Activated CD4-positive, alpha-beta T cell treated with anti-CD3 and anti-CD28 coated beads, Interleukin-2, amount 10 ng/mL, durations not matched to agents 24 days and 14 days (primary cell): ENCODE measurements at places on chromosomes 3 and 15. TPM values are rescaled to one million over a fixed set of nuclear protein-coding genes. Genes with fewer than 3 reads are reported as not detected.

Gene NANOGP8
- total RNA-seq: not detected in 2 replicates

Gene CCR4
- total RNA-seq: 86.6 and 88.9 TPM in 2 replicates

Gene IL1RAP
- 24.8 and 27.8 TPM in 2 replicates for total RNA-seq

Gene IL17RB
- total RNA-seq: 1.3 and 2.2 TPM in 2 replicates

GRCh38 chr3:71582612-71583565 is 639 bp downstream of the FOXP1 start:
- DNase-seq: peak; percentile 84

DNA sequence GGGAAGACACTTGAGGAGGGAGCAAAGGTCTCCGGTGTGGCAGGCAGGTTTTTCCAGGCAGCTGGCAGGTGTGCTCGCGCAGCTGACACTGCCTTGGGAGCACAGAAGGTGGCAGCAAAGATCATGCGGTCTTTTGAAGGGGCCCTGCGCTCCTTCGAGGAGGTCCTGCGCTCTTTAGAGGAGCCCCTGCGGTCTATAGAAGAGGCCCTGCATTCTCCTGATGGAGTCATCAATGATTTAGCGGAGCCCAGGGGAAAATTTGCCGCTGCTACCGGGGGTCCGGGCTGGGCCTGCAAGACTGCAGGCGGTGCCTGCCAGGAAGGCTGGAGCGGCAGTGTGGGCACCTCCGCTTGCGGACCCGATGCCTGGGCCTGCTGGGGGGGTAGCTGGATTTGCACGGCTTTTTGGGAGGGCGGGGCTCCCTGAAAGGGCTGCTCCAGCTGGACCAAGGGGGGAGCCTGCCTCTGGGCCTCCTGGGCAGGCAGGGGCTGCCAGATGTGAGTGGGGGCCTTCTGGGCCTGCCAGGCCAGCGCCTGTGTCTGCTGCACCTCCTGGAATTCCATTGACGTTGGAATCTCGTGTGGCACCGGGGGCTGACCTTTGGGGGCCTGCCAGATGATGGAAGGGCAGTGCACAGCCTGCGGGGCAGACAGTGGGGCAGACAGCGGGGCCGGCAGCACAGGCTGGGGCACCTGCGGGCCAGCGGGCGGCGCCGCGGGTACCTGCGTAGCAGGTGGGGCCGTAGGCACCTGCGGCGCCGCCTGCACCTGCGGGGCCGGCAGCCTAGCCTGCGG is 2.1 kb downstream of the MAGEL2 start:
- DNase-seq: no peak

- no peak for DNase-seq
Measured at GRCh38 chr3:14453876-14454638, 51.7 kb downstream of the SLC6A6 start.

GRCh38 chr3:178480274-178480673 is 56.0 kb upstream of the KCNMB2 start:
- no peak for DNase-seq

DNA sequence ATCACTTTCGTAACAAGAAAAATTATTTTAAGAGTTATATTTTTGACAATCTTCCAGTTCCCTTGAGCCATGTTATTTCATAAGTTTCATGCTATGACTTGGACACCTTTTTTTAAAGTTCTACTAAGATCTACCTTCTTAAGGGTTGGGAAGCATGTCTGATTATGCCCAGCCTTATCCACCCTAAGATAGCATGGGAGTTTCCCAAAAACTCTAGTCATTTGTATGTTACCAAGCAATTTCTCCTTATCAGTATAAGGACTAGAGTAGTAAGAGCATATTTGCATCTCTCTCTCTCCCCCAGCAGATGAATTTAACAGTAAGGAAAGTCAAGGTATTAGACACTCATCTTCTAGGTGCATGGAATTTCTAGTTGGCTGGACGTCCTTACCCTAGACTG is 85.1 kb upstream of the NTRK3 start:
- no peak for DNase-seq

GRCh38 chr3:113409676-113410075 is 31.6 kb downstream of the CFAP44 start:
- no peak for DNase-seq

DNA sequence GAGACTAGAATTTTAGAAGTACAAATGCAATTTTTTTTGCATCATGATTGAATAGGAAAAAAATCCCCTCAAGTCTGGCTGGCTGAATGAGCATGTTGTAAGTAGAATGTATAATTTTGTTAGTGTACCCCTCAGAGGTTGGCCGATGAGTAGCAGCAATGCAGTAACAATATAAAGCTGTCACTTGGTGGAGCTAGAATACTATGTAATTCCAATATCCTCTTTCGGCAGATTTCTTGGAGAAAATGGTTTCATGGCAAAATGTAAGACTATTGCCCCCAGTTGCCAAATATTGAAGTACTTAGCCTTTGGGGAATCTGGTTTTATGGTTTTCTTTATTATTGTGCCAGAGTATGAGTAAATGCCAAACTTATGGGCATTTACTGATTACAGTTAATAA is 39.8 kb upstream of the SGO1 start:
- no peak for DNase-seq

GRCh38 chr3:191393146-191393545 is 62.8 kb upstream of the UTS2B start:
- DNase-seq: no peak

GRCh38 chr3:56379723-56380287 is 88.5 kb downstream of the ERC2 start:
- DNase-seq: no peak

- DNase-seq: no peak
Measured at GRCh38 chr3:10320320-10320677, 613 bp downstream of the SEC13 start.
